Mesendoderm (in vitro differentiated cells): ENCODE measurements at places on chromosomes 13 and 19.

GRCh38 chr13:90701264-90701663, 646.2 kb upstream of the MIR17HG start:
- DNase-seq = no peak

GRCh38 chr19:10416083-10416379, 4.3 kb upstream of the PDE4A start:
- no peak for DNase-seq

GRCh38 chr19:33064458-33064791, 263 bp downstream of the RHPN2 start:
- DNase-seq = no peak

- DNase-seq = no peak
Observed at GRCh38 chr19:35587321-35587720, 1.3 kb downstream of the PMIS2 start.

GRCh38 chr13:25046985-25047511, 48.9 kb upstream of the PABPC3 start:
- DNase-seq = peak; percentile 87

- peak; percentile 56 for DNase-seq
Observed at GRCh38 chr19:13979244-13979615, 26.9 kb downstream of the RFX1 start.

DNA sequence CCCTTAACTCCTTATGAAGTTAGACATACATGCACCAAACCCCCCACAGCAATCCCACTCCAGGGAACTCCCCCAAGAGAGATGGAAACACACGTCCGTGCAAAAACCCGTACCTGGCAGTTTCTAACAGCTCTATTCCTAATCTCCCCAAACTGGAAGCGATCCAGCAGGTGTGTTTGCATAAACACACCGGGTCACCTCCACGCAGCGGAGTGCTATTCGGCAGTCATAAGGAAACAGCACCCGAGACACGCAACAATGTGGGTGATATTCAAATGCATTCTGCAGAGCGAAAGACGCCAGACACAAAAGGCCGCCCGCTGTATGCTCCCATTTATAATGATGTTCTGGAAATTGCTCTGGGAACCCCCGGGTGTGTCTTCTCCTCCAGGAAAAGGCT, 6.8 kb upstream of the ZNRF4 start:
- DNase-seq = no peak

GRCh38 chr19:19594381-19594780, 24.1 kb downstream of the PBX4 start:
- DNase-seq = no peak

DNA sequence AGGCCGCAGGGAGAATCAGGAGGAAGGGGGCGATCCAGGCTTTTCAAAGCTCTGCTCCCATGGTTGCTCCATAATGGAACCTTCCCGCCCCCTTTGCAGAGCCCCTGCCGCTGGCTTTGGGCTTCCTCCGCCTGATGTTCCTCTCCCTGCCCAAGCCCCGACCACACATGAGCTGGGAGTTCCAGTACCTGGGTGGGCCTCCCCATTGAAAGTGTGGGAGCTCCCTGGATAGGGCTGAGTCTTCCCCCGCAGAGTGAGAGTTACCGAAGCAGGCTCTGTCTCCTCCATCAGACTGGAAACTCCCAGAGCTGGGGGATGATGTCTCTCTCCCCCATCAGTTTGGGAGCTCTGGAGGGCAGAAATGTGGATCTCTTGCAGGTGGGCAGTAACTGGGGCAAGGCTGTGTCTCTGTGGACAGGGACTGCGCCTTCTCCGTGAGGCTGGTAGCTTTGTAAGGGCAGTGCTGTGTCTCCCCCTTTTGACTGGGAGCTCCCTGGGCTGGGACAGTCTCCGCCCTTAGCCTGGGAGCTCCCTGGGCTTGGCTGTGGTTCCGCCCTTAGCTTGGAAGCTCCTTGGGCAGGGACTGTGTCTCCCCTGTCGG, 722 bp downstream of the DCAF15 start:
- DNase-seq = peak; percentile 57

DNA sequence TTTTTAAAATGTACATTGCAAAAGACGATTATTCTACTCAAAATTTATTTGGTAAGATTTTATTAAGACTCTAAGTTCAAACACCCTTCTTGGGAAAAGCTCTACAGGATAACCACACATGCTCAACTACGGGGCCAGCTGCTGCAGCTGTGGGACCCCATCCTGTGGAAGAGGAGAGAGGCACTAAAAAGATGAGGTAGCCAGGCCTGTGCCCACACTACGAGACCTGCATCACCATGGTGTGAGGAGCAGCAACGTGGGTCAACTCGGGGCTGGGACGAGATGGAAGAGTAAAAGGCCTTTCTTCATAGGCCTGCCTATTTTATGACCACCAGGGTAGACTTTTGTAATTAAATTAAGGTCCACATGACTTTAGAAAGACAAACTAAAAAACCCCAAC, 4.6 kb upstream of the CCNP start:
- DNase-seq = no peak

DNA sequence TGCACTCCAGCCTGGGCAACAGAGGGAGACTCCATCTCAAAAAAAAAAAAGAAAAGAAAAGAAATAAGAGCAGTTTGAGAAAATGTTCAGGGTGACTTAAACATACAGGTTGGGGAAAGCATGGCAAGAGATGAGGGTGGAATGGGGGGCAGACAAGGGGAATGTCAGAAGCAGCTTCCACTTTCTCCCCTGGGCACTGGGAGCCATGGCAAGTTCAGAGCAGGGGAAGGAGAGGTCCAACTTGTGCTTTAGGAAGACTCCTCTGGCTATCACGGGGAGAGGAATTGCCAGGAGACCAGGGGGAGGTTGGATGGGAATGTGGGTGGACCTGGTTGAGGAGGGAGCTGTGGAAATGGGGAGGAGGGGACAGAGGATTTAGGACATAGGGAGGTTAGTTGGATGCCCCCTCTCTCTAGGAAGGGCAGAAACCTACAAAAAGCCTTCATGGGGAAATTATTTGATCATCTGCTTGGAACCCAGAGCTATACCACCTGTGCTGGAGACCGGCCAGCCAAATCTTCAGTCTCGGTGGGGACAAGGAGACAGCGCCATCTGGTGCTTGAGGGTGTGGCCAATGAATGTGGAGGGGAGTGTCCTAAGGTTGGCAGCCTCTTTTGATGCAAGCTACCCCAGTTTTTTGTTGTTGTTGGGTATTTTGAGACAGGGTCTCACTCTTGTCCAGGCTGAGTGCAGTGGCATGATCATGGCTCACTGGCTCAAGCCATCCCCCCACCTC, 7.3 kb upstream of the STRN4 start:
- peak; percentile 70 for DNase-seq

DNA sequence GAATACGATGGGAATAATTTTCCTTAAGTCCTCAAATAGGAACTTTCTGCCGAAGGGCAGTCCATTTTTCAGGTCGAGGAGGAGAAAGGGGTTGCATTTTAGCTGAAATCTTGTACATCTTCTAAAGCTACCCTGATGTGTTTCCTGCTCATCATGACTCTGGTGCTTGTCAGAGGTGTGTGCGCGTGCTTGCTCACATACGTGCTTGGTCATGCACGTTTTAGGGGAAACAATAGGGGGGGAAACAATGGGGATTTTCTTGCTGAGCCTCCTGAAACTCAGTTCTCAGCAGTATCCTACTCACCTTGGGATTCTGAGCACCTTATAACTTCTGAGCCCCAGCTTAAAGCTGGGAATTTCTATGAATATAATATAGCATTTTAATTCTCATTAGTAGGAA, 44.7 kb downstream of the TM9SF2 start:
- no peak for DNase-seq

DNA sequence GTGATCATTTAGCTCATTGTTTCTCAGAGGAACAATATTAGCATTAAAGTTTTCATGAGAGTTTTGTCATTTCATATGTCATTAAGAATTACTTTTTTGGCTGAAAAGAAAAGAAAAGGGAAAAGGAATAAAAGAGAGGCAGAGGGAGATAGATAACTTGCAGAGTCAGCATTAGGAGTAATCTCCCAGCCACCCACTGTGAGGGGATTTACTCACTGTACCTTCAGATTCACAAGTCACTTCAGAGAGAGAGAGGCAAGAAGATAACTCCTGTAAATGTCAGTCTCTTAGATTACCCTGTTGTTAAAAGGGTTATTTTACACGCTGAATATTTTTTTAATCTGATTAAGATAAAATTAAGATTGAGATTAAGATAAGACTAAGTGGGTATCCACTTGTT, 125.2 kb downstream of the POU4F1 start:
- DNase-seq = peak; percentile 87

DNA sequence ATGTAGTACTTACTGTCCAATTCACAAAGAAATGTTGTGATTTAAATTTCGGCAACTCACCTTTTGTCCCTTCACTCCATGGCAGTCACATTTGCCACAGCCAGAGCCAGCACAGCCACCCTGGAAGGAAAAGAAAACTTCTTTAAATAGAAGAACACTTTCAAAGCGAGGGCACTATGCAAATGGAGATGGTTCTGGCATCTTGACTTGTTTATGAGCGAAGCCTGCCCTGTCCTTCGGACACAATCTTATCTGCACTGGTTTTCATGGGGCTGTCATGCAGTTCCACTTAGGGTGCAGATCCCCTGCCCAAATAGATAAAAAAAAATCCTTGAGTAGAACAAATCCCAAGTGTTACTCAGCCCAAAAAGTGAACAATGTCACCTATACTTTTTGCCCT, 64.3 kb downstream of the COL4A1 start:
- no peak for DNase-seq

GRCh38 chr19:57055956-57056355, 63.8 kb upstream of the USP29 start:
- no peak for DNase-seq

DNA sequence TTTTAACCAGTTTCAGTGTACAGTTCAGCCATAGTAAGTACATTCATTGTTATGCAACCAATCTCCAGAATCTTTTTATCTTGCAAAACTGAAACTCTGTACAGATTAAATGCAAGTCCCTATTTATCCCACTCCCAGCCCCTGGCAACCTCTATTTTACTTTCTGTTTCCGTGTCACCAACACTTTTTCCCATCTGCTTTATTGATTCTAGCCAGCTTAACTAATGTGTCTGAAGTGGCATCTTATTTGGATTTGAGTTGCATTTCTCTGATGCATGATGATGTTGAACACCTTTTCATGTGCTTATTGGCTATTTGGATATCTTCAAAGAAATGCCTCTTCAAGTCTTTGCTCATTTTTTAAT, 18.9 kb downstream of the SPATA13 start:
- DNase-seq = no peak

DNA sequence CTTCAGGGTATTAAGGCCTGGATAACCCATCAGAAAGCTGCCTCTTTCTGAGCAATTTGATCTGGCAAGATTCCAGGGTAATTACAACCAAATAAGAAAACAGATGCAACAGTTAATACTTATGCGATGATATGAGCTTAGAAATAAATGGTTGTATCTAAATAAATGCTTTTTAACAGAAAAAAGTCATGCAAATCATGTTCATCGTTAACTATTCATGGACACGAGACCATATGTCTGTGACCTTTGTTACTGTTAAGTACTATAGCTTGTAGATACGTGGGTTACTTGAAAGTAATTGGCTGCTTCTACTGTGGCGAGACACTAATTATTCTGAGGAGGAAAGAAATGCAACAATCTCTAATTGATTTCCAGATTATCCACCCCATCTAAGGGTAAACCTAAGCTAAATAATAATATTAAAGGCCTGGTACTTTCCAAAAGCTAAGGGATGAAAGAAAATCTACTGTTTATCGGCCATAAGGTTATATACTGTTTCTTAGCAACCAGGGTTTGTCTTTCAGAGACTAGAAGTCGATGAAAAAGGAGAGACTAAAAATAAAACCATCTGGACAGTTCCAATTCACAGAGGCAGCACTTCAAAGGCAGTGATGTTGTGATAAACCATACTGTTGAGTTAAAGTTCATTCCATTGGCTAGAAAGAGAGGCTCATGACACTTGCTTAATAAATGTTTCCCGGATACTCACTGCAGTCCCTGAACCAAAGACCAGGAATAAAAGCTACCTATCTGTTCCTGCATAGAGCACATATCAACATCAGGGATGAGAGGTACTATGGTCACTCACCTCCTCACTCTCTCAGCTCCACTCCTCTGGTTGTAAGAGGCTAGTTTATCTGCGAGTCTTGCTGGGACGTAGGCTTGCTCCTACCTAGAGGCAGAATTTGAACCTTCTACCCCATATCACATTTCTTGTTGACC, 1.5 kb downstream of the EPSTI1 start:
- no peak for DNase-seq

DNA sequence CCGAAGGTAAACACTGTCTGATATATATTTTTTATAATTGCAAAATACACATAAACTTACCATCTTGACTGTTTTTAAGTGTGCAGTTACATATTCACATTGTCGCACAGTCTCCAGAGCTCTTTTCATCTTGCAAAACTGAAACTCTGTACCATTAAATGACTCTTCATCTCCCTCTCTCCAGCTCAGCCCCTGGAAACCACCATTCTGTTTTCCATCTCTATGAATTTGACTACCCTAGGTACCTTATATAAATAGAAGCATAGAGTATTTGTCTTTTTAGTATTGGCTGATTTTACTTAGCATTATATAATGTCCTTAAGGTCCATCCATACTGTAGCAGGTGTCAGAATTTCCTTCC, 45.8 kb downstream of the LRCH1 start:
- DNase-seq = no peak

GRCh38 chr19:41863209-41863931, 3.3 kb downstream of the RPS19 start:
- no peak for DNase-seq

- DNase-seq = no peak
Observed at GRCh38 chr19:15438124-15438496, 11.6 kb downstream of the WIZ start.

DNA sequence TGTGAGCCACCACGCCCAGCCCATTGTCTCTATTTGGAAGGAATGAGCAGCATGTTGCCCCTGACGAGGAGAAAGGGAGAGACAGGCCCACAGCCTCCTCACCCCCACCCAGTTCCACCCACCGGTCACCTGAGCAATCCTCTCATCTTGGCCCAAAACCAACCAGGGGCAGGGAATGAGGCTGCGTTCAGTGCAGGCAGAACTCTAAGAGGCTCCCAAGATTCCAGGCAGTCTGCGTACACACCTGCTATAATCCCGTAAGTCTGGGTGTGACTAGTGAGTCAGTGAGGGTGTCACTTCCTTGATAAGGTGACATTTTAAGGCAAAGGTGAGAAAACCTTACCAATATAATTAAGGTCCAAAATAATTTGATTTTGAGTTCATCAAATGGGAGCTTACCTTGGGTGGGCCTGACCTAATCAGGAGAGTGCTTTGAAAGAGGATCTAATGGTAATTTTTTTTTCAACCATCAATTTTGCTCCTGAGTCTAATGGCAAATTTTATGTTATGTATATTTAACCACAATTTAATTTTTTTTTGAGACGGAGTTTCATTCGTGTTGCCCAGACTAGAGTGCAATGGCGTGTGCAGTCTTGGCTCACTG, 26.9 kb upstream of the KLF2 start:
- DNase-seq = no peak

GRCh38 chr13:50340551-50341287, 325.5 kb downstream of the KCNRG start:
- no peak for DNase-seq
